ENCODE measurements at places on chromosomes 3 and 15. TPM values are rescaled to one million over a fixed set of nuclear protein-coding genes. Genes with fewer than 3 reads are reported as not detected.
A peak's percentile ranks its signal among the peaks of the same experiment; 100 is the strongest.

- H3K36me3 ChIP-seq: no peaks in the 10 kb centered on the region
- no peak for DNase-seq
- H3K27me3 ChIP-seq: no peaks in the 10 kb centered on the region
- peaks cover 6% of the 10 kb centered on the region for H3K4me1 ChIP-seq
- no peak overlapping the region for H3K4me3 ChIP-seq
These were observed 129.9 kb downstream of the ROBO2 start for GRCh38 chr3:77169823-77170222.

DNA sequence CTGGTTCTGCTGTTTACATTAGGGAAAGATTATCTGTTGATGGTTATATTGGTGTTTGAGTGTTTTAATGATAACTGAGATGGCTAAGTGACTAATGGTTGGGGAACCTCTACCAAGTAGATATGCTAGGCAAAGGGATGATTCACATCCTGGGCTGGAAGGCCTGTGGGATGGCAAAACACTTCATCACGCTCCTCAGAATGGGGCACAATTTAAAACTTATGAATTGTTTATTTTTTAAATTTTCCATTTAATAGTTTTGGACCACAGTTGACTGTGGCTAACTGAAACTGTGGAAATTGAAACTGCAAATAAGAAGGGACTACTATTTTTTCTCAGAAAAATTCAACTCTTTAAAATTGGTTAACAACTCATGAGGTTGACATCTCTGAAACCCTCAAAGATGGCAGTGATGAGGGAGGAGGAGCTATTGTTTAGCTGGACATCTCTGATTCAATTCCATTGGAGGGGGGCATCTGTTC, 100.5 kb upstream of the ZBED2 start:
- no peak for DNase-seq
- H3K36me3 ChIP-seq: no peaks in the 10 kb centered on the region
- no peaks in the 10 kb centered on the region for H3K4me1 ChIP-seq
- H3K27ac ChIP-seq: no peak overlapping the region

- H3K4me1 ChIP-seq: peaks cover 27% of the 10 kb centered on the region
- H3K36me3 ChIP-seq: no peaks in the 10 kb centered on the region
- DNase-seq: no peak
- H3K27me3 ChIP-seq: no peaks in the 10 kb centered on the region
- H3K4me3 ChIP-seq: no peak overlapping the region
These were observed 44.4 kb downstream of the SPSB4 start for GRCh38 chr3:141095546-141095937.

- H3K4me3 ChIP-seq: no peak overlapping the region
- no peak overlapping the region for H3K27ac ChIP-seq
- H3K27me3 ChIP-seq: no peaks in the 10 kb centered on the region
- no peak for DNase-seq
- H3K36me3 ChIP-seq: no peaks in the 10 kb centered on the region
- H3K4me1 ChIP-seq: no peaks in the 10 kb centered on the region
These were observed 11.8 kb upstream of the CCR8 start for GRCh38 chr3:39317571-39318169.

DNA sequence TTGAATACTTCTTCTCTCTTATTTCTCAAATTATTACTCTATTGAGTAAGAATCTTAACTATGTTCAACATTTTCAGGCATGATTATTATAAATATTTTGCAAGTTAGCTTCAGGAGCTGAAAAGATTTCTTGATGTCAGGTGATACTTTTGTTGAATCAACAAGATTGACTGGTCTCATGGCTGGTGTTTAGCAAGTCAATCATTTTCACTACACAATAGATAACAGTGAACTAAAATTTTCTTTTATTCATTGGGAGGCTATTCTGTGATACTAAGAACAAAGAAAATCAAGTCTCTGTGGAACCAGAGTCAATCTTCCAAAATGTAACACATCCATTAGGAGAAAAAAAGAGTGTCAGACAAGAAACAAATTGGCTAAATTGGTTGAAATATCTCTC, 476.7 kb downstream of the CNTN3 start:
- H3K4me1 ChIP-seq: no peaks in the 10 kb centered on the region
- H3K36me3 ChIP-seq: no peaks in the 10 kb centered on the region
- H3K27ac ChIP-seq: no peak overlapping the region
- H3K4me3 ChIP-seq: no peak overlapping the region

DNA sequence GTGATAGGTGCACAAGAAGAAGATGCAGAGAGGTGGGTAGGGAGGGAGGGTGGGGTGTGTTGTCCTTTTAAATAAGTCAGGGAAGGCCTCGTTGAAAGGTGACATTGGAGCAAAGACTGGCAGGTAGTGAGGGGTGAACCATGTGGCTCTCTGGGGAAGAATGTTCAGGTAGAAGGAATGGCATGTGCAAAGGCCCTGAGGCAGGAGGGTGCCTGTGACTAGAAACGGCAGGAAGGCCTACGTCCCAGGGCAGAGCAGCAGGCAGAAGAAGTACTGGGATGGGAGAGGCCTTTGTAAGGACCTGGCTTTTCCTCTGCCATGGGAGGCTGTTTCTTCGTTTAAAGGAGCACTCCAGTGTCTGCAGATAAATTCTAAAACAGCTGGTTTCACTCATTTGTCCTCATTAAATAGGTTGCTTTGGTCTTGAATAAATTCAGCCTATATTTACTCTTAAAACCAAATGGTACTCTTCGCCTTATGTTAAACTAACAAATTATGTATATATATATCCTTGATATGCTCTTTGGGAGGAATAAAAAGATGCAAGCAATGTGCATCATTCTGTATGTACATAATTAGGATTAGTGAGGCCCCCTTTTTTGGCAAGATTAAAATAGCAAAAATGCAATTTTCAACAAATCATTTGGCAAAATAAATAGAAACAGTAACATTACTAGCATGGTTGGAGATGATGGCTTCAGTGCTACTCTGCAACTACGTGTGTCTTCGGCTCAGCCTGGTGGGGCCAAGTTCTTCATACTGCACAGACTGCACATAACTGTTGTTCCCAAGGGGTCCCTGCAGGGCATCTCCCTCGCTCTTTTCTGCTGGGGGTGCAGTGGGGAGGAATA, 151.4 kb downstream of the KLF13 start:
- no peaks in the 10 kb centered on the region for H3K4me1 ChIP-seq
- H3K4me3 ChIP-seq: no peak overlapping the region
- no peaks in the 10 kb centered on the region for H3K36me3 ChIP-seq
- no peak overlapping the region for H3K27ac ChIP-seq
- peak; percentile 27 for DNase-seq
- peaks cover 30% of the 10 kb centered on the region for H3K27me3 ChIP-seq

GRCh38 chr15:101615414-101615985, 36.7 kb downstream of the TM2D3 start:
- H3K36me3 ChIP-seq: no peaks in the 10 kb centered on the region
- no peaks in the 10 kb centered on the region for H3K27me3 ChIP-seq
- DNase-seq: no peak
- H3K4me3 ChIP-seq: no peak overlapping the region
- no peak overlapping the region for H3K27ac ChIP-seq
- H3K4me1 ChIP-seq: peaks cover 34% of the 10 kb centered on the region

DNA sequence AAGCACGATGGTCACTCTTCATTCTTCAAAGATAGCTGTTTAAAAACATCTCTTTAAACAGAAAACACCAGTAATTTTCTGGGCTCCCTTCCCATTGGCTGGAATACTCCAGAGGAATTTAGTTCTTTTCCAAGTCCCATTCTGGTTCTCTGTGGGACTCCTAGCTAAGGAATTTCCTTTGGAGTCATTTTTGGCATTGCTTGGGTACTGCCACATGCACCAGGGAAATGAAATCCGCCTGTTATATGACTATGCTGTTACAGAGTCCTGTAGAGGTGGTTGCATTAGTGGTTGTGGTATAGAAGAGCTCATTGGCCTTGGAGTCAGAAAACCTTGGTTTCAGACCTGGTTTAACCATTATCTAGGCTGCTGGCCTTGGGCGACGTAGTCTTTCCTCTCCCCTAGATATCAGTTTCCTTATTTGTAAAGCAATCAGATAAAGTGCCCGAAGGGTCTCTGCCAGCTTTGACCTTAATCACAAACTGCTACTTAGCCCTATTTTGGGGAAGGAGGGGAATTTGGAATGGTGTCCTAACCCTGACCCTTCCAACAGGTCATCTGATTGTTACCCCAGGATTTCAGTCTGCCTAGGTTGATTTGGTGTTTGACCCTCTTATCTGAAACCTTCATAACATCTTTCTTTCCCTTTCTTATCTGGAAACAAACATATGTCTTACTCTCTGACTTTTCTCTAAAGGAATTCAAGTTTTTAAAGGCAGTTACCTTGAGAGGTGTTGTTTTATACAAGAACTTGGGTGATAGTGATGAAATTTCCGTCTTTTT, 13.4 kb downstream of the RTP1 start:
- peaks cover 66% of the 10 kb centered on the region for H3K4me1 ChIP-seq
- no peak for DNase-seq
- no peak overlapping the region for H3K4me3 ChIP-seq
- H3K27ac ChIP-seq: peak overlapping the region; percentile 76
- no peaks in the 10 kb centered on the region for H3K27me3 ChIP-seq
- H3K36me3 ChIP-seq: no peaks in the 10 kb centered on the region

DNA sequence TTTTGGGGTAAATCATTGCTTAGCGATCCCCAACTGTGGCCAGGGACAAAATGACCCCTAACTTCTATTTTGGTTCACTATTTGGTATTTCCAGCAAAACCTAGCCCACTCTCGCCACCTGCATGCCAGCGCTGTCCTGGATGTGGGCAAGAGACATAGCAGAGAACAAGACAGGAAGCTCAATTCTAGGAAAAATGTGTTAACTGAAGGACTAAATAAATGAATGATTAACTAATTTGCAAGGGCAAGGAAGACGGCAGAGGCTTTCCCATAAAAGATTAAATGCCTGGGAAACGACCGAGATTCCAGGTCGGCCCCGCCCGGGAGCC, 408 bp downstream of the NICN1 start:
- H3K36me3 ChIP-seq: peaks cover 6% of the 10 kb centered on the region
- peak overlapping the region; percentile 91 for H3K27ac ChIP-seq
- DNase-seq: no peak
- H3K4me3 ChIP-seq: peak overlapping the region; percentile 76
- peaks cover 14% of the 10 kb centered on the region for H3K4me1 ChIP-seq

DNA sequence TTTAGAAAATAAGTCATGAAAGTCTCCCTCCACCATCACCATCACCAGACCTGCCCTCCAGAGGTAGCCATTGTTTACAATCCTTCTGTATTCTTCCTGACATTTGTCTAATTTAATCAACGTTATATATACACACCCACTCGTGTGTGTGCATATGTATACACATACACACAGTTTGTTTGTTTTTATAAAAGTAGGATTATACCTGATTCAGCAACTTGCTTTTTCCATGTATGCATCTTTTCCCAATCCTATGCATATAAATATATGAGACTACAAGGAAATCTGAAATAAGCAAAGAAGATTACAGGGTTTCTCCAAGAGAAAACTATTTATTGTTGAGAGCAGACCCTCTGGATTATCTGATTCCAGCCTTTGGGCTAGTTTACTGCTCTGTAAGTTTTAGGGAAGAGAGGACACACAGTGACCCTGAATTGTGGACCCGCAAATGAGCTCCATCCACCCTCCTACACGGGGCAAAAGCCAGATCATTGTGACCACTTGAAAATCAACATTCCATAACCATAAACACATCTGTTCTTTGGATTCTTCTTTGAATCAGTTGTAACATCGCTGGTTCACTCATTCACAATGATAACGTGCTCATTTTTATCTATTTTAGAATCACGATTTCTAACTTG, 104.3 kb downstream of the CPN2 start:
- no peaks in the 10 kb centered on the region for H3K4me1 ChIP-seq
- H3K27me3 ChIP-seq: no peaks in the 10 kb centered on the region
- no peaks in the 10 kb centered on the region for H3K36me3 ChIP-seq
- H3K4me3 ChIP-seq: no peak overlapping the region
- no peak overlapping the region for H3K27ac ChIP-seq

DNA sequence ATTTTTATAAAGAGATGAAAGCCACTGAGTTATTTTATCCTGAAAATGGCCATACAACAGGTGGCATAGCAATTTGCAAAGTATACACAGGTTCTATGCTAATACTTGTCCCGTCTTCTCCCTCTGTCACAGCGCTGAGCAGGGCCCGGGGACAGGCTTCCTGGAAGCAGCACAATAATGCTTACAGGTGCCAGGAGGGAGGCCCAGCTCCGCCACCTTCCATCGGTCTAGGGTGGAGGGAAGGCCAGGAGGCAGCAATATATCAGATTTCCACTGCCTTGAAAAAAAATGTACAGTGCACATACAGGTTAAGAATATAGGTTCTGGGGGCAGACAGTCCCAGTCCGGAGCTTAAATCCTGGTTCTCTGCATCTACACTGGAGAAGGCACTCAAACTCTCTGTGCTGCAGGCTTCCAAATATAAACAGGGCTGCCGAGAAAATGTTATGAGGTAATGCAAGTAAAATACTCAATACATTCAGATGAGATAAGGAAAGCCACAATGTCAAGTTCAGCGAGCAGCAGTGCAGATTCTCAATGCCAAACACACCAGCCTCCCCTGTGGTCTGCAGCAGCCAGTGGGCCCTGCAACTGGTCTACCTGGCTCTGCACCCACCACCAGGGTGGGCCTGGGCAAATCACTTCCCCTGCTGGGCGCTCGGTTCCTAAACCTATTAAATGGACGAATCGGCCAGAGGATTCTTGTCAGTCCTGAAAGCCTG, 189.6 kb downstream of the XXYLT1 start:
- peaks cover 22% of the 10 kb centered on the region for H3K4me1 ChIP-seq
- no peak overlapping the region for H3K4me3 ChIP-seq
- no peaks in the 10 kb centered on the region for H3K36me3 ChIP-seq
- DNase-seq: no peak
- H3K27ac ChIP-seq: no peak overlapping the region
- H3K27me3 ChIP-seq: no peaks in the 10 kb centered on the region

The MAP1A gene
- total RNA-seq: 25.2 TPM

The CRYBG3 gene
- total RNA-seq: 39.1 TPM

The HTR3E gene
- not detected for total RNA-seq

The TMEM212 gene
- total RNA-seq: not detected

The NSUN3 gene
- total RNA-seq: 8.9 TPM

The IL17RE gene
- total RNA-seq: 1.8 TPM

The PCSK6 gene
- 2.9 TPM for total RNA-seq

The LZTFL1 gene
- total RNA-seq: 17.5 TPM

The VEPH1 gene
- 0.71 TPM for total RNA-seq

The STRIT1 gene
- total RNA-seq: not detected
